ENCODE measurements at places on chromosomes 3 and 15. TPM values are rescaled to one million over a fixed set of nuclear protein-coding genes. Genes with fewer than 3 reads are reported as not detected.

DNA sequence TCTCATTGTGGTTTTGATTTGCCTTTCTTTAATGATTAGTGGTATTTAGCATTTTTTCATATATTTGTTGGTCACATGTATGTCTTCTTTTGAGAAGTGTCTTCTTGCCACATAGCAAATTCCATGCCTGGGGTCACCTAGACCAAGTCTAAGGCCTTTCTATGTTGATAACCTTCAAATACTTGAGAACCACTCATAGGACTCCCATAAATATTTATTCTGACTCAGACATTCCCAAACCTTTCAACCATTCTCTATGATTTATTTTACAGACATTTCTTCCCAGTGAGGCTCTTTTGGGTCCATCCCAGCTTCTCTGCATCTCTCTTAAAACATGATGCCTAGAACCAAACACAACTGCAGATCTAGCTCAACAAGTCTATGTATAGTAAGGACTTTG lies 69.2 kb downstream of the ATP8B4 start:
- no peak for DNase-seq

GRCh38 chr3:137041686-137042085 lies 83.9 kb downstream of the IL20RB start:
- DNase-seq: no peak

The TMEM39A gene
- polyA plus RNA-seq: 13.9 TPM

DNA sequence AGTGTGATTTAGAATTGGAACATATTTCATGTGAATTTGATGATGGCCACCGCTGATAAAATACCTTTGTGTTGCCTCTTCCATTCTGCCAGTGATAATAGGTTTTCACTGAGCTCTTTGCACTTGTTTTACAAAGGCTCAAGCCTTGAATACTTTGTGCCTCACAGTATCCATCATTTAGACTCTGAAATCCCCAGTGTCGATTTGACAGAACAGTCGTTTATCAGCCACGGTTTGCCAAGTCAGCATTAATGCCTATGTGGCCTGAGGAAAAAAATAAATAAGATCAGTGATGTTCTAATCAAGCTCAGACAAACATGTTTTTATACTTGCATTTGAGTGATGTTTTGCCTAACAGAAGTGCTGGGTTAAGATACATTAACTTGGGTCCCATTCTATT lies 399.1 kb downstream of the RBMS3 start:
- DNase-seq: no peak

DNA sequence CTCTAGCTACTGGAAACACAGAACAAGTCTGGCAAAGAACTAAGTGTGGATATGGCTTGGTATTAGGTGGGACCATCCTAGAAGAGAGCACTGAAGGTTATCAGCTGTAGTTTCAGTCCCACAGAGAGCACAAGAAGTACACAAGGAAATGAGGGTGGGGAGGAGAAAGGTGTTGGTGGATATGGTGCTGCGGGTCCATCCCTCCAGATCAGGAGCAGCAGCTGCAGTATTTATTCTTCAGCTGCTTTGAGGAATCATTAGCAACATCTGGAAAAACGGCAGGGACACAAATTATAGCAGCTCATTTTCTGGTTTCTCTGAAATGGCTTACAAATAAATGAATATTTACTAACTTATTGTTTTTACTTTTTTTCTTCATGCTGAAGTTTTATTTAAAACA lies 29.0 kb downstream of the CD80 start:
- no peak for DNase-seq

The THAP10 gene
- 5.4 TPM for polyA plus RNA-seq

- peak; percentile 46 for DNase-seq
Observed at GRCh38 chr3:49428752-49429080, 408 bp downstream of the NICN1 start.

The HYPK gene
- polyA plus RNA-seq: 45.5 TPM

All from A549 (cell line).